ENCODE measurements at places on chromosomes 1 and 21.

GRCh38 chr1:222090103-222090502 is 348.2 kb upstream of the DUSP10 start:
- no peak for DNase-seq

DNA sequence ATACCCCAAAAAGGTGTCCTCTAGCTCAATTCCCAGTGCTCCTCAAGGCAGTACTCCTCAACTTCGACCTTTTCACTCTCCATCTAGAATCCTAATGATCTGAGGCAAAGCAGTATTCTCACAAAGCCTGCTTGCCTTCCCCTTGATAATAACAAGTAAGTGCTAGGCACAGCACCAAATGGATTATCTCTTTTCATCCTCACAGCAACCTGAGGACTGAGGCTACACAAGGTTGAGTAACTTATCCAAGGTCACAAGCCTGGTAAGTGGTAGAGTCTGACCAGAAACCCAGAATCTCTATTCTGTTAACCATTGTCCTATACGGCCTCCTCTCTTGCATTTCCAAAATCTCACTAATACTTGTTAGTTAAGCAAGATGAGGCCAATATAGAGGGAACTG is 5.1 kb downstream of the SYDE2 start:
- DNase-seq, result no peak

DNA sequence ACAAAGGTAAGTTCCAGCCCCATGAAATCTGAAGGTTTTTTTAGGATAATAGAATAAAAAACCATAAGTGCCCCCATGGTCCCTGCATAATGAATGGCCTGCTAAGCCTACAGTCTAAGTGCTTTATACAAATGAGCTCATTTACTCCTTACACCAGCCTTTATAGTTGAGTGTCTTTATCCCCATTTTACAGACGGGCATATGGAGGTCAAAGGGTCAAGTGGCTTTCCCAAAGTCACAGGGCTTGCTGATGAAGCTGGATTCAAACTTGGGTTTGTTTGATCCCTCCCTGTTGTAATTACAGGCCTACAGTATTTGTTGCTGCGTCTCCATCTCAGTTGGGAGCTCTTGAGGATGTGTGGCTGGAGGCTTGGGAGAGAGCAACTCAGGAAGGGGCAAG is 28.3 kb upstream of the ARHGEF10L start:
- DNase-seq, result no peak

- no peak for DNase-seq
Measured at GRCh38 chr1:117181630-117182041, 29.1 kb downstream of the VTCN1 start.

- no peak for DNase-seq
Measured at GRCh38 chr1:65844296-65844695, 51.6 kb downstream of the PDE4B start.

GRCh38 chr1:218347723-218348627 is 2.8 kb downstream of the TGFB2 start:
- DNase-seq, result no peak

- no peak for DNase-seq
Measured at GRCh38 chr1:223483511-223483910, 90.3 kb downstream of the CCDC185 start.

GRCh38 chr1:8598783-8599182 is 218.7 kb downstream of the RERE start:
- peak; percentile 10 for DNase-seq

DNA sequence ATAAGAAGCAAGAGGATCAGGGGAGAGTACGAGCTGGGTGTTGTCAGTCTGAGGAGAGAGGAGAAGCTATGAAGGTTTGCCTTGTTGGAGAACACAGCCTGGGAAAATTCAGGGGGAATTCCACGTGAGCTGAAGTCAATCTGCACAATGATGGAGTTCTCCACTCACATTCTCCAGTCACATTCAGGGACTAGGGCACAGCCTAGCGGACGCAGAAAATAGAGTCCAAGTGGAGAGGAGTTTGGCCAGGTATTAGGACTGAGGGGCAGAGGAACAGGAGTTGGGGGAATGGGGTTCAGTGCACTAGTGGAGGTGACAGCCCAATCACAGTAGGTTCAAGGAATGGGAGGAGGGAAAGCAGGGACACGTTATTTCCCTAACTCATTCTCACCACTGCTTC is 124.0 kb downstream of the KCNH1 start:
- DNase-seq, result no peak

- no peak for DNase-seq
Measured at GRCh38 chr1:171138980-171139379, 46.1 kb upstream of the FMO2 start.

DNA sequence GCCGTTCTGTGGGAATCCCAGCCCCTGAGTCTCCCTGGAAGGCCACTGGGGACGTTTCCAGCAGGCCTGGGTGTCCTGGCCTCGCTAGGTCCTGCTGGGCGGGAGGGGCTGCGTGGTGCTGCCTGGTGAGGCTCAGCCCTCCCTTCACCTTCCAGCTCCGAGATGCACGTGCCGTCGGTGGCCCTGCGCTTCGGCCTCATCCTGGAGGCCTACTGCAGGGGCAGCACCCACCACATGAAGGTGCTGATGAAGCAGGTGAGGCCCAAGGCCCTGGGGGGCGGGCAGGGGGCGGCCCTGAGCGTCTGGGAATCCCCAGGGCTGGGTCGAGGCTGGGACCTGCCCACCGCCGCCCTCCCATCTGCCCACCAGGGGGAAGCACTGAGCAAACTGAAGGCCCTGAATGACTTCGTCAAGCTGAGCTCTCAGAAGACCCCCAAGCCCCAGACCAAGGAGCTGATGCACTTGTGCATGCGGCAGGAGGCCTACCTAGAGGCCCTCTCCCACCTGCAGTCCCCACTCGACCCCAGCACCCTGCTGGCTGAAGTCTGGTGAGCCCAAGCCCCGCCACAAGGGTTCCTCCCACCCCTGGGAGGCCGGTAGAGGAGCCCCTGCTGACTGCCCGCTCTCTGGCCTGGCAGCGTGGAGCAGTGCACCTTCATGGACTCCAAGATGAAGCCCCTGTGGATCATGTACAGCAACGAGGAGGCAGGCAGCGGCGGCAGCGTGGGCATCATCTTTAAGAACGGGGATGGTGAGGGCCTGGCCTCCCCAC is 70.3 kb downstream of the PIK3CD start:
- peak; percentile 17 for DNase-seq

GRCh38 chr1:58754683-58755467 is 29.0 kb downstream of the JUN start:
- no peak for DNase-seq

All from nucleus accumbens (tissue), 56 donors.